Activated T-cell treated with anti-CD3 and anti-CD28 coated beads for 1 hour (primary cell): ENCODE measurements at places on chromosomes 11 and 22.

GRCh38 chr11:17812091-17812864 lies 77.7 kb downstream of the KCNC1 start:
- no peak for DNase-seq

DNA sequence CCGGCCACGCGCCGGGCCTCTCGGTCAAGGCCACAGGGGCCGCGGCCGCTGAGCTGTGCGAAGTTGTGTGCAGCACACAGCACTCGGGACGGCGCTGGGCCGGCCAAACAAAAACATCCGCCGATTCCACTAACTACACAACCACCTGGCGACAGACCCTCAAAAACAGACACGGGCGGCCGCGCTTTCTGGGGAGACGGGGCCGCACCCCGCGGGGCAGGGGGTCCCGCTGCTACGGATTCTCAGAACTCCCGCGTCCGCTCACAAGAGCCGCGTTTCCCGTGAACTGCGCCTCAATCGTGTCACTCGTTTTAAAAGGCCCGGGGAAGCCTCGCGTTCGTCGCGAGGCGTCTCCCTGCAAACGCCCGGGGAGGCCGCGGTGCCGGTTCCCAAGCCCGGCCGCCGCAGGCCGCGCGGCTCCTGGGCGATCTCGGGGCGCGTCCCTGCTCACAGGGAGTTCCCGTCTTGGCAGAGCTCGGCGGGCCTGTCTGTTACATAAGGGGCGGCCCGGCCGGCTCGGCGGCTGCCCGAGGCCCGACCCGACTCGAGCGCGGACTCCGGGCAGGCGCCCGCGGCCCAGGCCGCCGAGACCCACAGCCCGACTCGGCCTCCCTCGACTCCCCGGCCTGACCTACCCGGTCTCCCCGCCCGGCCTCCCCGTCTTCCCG lies 936 bp downstream of the BRD1 start:
- DNase-seq, result peak; percentile 22

DNA sequence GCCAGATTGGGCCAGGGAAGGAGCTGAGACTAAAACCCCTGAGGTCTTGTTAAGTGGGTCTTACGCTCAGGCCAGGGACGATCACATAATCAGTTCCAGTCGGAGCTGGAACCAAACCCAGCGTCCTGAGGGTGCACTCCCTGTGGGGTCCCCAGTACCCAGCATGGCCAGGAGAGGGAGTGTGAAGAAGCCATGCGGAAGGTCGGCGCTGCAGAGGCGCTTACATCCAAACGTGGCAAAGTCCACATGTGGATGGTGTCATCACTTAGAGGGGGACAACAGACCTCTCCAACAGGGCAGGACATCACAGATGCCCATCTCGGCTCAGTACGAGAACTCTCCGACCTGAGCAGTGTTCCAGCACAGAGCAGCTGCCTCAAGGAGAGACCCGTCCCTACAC lies 8.3 kb downstream of the ATP5MGL start:
- DNase-seq, result no peak

DNA sequence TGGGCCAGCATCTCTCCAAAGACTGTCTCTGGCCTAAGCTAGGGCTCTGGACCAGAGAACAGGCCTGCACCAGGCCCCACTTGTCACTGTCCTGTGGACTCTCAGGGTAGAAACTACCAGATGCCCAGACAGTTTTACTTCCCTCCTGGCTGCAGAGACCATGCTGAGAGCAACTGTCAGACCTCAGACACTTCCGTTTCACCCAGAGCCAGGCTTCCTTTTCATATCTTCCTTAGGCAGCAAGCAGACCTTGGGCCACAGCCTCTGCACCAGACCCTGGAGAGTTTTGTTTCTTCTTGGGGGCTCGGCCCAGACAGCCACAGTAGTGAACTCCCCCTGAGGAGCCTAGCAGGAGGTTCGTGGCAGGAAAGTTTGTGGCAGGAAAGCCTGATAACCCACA lies 12.1 kb upstream of the FCHSD2 start:
- DNase-seq, result peak; percentile 19

- DNase-seq, result no peak
Observed at GRCh38 chr11:66181632-66182315, 86.7 kb upstream of the RAB1B start.

DNA sequence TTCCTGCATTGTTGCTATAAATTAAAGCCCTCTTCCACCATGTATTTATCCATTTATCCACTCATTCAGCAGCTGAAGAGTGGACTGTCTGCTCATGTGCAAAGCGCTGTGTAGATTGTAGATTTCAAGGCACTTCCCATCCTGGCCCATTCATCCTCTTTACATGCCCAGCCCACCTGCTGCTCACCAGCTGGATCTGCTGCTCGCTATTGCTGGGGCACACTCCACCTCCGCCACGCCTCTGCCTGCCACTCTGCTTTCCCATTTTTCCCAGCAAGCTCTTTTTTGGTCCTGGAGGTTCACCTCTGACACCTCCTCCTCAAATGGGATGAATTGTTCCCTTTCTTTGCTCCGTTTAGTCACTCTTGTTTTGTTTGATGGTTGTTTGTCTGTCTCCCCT lies 48.3 kb downstream of the CEP164 start:
- no peak for DNase-seq

GRCh38 chr22:27331526-27332281 lies 469.9 kb downstream of the MN1 start:
- DNase-seq, result no peak

DNA sequence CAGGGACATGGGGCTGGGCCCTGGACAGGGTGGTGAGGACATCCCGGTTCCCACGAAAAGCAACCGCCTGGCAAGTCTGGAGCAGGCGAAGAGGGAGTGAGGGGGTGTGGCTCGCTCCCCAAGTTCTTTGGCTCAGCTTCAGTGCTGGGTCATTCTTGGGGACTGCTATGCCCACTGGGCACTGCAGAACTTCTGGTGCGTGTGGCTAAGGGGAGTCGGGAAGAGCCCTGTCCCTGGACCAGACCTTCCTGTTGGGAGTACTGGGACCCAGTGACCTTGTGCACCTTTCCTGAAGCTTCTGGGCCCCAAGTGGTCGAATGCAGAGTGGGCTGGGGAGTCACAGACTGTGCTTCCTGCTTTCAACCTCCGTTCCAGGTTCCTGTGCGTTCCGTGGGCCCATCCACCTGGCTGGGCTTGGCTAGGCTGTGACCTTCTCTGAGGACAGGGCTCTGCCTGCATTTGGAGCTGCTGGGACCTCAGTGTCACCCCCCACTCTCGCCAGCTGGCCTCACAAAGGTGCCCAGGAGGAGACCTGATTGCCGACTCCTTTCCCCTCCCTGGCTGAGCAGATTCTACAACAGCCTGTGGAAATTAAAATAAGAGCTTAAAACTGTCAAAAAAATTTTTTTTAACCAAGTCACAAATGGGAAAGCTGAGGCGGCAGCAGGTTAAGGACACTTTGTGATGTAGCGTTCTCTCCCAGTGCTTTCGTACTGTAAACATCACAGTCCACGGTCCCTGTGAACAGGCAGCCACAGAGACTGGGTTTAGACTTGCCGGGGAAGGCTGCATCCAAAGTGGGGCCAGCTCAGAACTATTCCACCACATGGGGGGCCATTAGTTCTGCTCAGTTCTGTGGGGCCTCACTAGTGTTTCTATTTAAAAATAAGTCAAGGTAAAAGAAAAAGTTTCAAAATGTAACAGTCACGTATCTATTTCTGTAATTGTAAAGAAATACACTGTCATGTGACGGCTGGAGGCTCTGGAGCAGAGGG lies 63.8 kb upstream of the WNT7B start:
- DNase-seq, result no peak

DNA sequence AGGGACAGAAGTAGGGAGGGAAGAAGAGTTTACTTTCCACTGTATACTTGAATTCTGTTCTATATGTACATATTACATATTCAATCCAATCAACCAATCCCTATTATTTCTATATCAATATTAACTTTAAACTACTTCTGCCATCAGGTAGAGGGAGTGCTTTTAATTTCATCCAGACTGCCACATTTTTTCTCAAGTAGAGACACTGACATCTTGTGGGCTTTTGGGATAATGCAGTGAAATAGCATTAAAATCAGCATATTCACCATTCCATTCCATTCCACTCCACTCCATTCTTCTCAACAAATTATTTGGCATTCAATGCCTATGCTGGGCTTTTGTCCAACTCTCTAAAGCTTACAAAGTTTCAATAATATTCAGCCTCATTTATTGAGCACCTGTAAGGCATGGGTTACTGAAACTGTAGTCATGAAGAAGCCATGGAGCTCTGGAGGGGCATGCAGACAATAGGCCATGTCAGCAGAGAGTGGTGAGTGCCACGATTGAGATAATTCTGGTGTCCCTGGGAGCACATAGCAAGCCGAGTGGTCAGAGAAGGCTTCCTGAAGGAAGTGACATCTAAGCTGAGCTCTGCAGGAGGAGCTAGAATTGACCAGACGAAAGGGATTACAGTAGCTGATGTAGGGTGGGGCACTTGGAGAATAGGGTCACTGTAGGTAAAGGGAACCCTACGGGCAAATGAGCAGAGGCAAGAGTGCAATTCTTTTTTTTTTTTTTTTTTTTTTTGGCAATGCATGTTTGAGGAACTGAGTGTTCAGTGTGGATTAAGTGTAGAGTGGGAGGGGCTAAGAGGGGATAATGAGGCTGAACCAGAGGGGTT lies 12.8 kb upstream of the CLPB start:
- no peak for DNase-seq

DNA sequence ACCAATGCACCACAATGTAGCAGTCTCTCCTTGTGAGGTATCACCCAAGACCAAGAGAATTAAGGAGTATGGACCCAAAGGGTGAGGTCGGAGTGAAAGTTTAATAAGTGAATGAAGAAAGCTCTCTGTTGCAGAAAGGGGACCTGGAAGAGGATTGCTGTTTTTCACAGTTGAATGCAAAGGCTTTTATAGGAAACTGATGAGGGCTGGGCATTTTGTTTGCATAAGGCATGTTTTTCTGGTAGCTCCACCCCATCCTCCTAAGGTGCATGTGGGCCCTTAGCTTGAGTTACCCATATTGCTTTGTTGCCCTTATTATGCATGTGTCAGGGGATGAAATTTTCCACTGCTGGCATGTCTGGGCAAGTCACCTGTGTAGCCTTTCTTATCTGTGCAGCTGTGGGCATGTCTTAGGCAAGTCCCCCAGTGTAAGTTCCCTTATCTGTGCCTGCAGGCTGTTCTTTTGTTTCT lies 64.7 kb downstream of the BDNF start:
- DNase-seq, result no peak

GRCh38 chr11:113690619-113691569 lies 15.2 kb downstream of the TMPRSS5 start:
- no peak for DNase-seq

GRCh38 chr11:10407055-10407454 lies 48.0 kb upstream of the AMPD3 start:
- DNase-seq, result no peak

- no peak for DNase-seq
Observed at GRCh38 chr22:48905206-48905975, 922.3 kb downstream of the BRD1 start.

- DNase-seq, result no peak
Observed at GRCh38 chr11:60771879-60772525, 13.1 kb upstream of the MS4A10 start.

DNA sequence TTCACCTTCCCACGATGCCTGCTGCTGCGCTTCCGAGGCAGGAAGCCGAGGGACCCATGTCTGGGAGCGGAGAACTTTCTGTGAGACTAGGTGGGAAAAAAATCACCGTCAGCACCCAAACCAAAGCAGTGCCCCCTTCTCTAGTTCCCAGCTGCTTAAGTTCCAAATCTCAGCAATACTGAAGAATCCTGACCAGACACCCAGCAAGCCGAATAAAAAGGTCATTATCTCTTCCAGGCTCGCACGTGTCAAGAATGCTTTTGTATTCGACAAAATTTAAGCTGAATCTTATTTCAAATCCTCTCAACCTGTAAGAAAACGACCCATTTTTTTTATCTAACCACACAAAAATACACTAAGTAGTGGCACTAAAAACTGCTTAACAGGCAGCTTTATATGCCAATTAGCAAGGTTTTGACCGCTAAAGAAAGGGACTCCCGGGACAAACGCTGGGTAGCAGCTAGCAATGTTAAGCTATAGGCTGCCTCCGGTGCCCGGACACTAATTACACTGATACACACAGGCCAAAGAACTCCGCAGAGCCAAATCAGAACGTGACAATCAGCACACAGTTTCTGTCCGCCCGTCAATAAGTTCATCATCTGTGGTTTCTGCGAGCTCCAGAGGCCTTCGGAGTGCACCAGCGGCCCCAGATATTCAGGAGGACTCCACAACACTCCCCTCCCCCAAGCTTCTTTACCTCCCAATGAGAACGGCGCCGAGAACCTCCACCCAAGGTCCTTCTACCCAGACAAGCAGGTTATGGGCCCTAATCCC lies 728 bp downstream of the RPL3 start:
- DNase-seq, result no peak
